NCI-H446 (cell line): ENCODE measurements at places on chromosomes 12 and 14.

GRCh38 chr14:75803765-75804164 lies 142.7 kb downstream of the TTLL5 start:
- DNase-seq = no peak

- DNase-seq = no peak
These were observed 10.6 kb upstream of the NINJ2 start for GRCh38 chr12:673849-674248.

GRCh38 chr12:19095756-19096480 lies 33.6 kb upstream of the PLEKHA5 start:
- no peak for DNase-seq

GRCh38 chr12:67504026-67504425 lies 144.5 kb upstream of the DYRK2 start:
- DNase-seq = no peak

DNA sequence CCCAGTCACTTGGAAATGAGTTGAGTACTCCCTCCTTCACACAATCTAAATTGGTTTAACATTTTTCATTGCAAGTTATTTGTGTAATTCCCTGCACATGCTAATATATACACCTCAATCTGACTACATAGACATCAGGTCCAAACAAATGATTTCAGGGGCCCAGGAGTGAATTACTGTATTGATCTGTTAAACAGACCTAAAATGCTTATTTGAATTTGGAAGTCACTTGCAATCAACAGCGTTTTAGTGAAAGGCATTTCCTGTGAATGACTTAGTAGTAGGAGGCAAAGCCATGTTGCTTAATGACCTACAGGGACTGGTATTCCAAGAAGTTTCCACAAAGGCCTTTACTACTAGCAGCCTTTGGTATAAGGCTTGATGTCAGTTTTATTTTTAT lies 22.6 kb upstream of the SLC15A5 start:
- DNase-seq = no peak

GRCh38 chr12:47867495-47867941 lies 37.3 kb downstream of the VDR start:
- DNase-seq = no peak

- no peak for DNase-seq
These were observed 165.8 kb downstream of the TMTC2 start for GRCh38 chr12:82852529-82852928.

GRCh38 chr14:96090441-96091148 lies 51.4 kb downstream of the C14orf132 start:
- peak; percentile 94 for DNase-seq

DNA sequence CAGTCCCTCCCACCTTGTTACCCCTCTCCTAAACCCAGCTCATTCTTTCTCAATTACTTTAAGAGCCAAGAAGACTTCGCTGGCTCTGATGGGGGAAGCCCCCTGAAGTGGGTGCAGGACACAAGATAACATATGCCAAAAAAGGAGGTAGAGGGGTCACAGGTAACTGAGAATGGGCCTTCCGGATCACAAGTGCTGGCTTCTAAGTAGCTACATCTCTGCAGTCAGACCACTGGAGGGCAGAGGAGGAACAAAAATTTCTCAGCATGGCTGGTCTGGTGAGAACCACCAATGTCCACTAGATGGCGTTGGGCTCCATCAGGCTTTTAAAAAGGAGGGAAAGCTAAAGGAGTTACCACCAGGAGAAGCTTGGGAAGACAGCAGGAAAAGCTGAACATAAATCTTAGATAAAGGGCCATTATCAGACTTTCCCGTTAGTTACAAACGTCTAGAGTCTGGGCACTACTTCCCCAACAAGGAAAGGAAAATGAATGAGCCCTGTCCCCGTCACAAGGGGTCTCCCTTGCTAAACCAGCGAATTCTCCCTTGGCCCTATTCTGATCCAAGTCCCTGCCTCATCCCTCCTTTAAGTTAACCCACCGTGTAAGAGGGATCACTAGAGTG lies 11.6 kb upstream of the CDH24 start:
- no peak for DNase-seq

DNA sequence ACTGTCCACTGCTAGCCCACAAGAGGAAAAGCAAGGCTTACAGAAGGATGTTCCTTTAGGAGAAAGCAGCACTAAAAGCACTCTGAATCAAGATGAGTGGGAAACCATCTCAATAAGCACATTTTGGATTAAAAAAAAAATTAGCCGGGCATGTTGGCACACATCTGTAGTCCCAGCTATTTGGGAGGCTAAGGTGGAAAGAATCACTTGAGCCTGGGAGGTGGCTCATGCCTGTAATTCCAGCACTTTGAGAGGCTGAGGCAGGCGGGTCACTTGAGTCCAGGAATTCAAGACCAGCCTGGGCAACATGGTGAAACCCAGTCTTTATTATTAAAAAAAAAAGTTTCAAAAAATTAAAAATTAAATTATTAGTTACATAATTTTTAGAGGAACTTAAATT lies 17.0 kb upstream of the ARL1 start:
- DNase-seq = no peak

- peak; percentile 75 for DNase-seq
These were observed 48.5 kb upstream of the CSRP2 start for GRCh38 chr12:76927170-76927784.

GRCh38 chr14:104510794-104511611 lies 68.6 kb upstream of the C14orf180 start:
- DNase-seq = peak; percentile 100

GRCh38 chr12:117141097-117141898 lies 42.1 kb upstream of the TESC start:
- DNase-seq = no peak

DNA sequence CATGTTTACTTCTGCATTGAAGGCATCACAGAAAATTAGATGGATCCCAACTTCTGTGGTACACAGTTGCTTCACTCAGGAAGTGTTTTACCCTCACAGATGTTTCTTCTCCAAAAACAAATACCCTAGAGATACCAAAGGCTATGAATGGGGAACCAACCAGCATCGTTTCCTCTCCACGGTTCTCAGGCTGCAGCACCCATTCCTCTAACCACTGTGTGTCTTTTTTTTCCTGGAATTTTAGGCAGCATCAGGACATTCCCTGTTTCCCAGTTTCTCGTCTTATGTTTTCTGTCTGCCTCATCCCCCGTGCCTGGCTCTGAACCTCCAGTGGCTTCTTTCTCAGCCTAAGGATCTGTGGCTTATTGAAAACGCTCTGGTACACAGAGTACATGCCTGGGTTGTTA lies 72.0 kb upstream of the TBX5 start:
- no peak for DNase-seq

GRCh38 chr12:14280921-14281320 lies 84.6 kb upstream of the ATF7IP start:
- DNase-seq = no peak

- DNase-seq = no peak
These were observed 71.0 kb upstream of the CPM start for GRCh38 chr12:69003991-69004390.

DNA sequence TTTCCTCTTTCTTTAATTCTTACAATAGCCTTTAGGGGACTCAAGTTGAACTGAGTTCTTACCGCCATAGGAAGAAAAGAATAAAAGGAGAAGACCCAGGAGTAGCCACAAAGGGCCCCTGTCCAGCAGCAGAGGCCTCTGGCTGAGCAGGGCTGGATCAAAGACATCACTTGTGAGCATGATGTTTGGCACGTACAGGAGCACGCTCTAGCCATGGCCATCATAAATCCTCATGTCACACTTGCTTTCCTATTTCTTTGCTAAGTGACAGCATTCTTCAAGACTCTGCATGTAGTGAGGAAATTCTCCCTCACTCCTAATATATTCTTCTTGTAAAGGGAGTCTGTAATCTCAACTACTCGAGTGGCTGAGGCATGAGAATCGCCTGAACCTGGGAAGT lies 15.7 kb downstream of the CLEC4C start:
- DNase-seq = no peak

DNA sequence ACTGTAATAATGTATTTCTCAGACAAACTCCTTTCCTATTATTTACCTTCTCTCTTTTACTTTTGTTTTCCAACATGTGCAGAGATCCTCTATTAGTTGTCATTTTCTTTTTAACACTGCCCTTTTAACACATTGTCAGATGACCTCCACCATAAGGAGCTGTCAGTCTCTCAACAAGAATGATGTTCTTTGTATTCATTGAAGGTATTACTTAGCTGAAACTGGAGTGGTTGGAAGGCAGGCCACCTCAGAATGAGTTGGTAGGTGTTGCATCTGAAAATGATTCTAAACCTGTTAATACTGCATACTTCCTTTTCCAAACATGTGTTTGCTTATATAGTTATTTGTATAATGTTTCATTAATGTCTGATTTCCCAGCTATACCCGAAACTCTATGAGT lies 16.9 kb downstream of the TMEM117 start:
- no peak for DNase-seq

DNA sequence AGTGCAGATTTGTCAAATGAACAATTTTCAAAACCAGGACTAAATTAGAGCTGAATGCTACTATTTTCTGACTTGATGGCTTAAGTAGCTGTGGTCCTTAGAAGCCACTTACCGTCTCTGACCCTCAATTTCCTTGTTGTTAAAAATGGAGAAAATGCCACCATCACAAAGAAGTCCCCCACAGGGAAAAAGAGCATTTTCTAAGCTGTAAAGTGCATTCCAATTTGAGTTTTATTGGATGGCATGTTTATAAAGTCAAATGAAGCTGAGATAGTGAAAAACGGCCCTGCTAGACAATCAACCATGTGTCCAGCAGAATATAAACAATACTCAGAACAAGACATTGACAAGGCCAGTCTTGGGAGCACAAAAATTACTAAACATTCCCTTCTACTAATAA lies 53.6 kb downstream of the GOLGA5 start:
- DNase-seq = no peak

- no peak for DNase-seq
These were observed 52.2 kb downstream of the LRP6 start for GRCh38 chr12:12214635-12215131.

GRCh38 chr12:50110762-50111351 lies 1.2 kb upstream of the COX14 start:
- no peak for DNase-seq

GRCh38 chr12:66959276-66959675 lies 280.4 kb upstream of the GRIP1 start:
- DNase-seq = no peak

- no peak for DNase-seq
These were observed 85.6 kb downstream of the SYNE2 start for GRCh38 chr14:63938198-63939005.

GRCh38 chr12:102498471-102498870 lies 18.1 kb upstream of the IGF1 start:
- no peak for DNase-seq
